ENCODE measurements at places on chromosomes 12 and 14.
A peak's percentile ranks its signal among the peaks of the same experiment; 100 is the strongest.

DNA sequence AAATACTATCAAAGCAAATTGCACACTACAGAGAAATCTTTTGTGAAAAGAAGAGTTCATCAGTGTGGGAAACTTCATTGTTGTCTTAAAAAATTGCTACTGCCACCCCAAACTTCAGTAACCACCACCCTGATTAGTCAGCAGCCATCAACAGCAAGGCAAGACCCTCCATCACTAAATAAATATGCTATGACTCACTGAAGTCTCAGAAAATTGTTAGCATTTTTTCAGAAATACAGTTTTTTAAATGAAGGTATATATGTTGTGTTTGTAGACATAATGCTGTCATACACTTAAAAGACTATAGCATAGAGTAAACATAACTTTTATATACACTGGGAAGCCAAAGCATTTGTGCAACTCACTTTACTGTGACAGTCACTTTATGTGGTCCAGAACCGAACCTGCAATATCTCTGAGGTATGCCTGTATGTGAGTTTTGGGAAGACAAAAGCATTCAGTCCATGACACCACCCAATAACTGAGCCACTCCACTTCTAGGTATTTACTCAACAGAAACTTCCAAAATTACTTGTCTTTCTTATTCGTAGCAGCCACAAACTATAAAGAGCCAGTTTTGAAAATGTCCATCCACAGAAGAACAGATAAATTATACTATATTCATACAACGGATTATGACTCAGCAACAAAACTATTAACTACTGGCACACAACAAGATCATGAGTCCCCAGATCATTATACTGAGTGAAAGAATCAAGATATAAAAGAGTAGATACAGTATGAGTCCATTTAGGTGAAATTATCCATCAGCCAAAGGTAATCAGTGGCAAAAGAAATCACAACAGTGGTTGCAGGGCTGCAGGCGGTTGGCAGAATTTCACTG is 649.6 kb downstream of the BCL11B start:
- no peak for DNase-seq

- DNase-seq = no peak
Observed at GRCh38 chr12:5592310-5592709, 160.4 kb downstream of the NTF3 start.

DNA sequence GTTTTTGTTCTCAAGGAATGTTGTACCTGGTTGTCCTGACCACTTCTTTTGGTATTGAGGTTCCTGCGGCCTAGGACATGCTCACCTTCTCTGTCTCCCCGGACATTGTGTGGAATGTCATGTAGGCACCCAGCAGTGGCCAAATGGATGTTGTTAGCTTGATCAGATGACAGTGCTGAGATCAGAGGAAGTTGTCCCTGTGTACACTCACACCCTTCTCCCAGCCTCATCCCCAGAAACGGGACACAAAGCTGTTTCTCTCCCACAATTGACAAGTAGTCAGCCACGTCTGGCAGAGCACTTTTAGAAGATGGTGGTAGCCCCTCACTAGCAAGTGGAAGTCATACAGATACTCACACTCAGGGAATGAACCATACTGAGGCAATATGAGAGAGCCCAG is 3.0 kb downstream of the PLEKHH1 start:
- DNase-seq = no peak

GRCh38 chr12:122003651-122004611 is 17.8 kb upstream of the BCL7A start:
- DNase-seq = no peak

DNA sequence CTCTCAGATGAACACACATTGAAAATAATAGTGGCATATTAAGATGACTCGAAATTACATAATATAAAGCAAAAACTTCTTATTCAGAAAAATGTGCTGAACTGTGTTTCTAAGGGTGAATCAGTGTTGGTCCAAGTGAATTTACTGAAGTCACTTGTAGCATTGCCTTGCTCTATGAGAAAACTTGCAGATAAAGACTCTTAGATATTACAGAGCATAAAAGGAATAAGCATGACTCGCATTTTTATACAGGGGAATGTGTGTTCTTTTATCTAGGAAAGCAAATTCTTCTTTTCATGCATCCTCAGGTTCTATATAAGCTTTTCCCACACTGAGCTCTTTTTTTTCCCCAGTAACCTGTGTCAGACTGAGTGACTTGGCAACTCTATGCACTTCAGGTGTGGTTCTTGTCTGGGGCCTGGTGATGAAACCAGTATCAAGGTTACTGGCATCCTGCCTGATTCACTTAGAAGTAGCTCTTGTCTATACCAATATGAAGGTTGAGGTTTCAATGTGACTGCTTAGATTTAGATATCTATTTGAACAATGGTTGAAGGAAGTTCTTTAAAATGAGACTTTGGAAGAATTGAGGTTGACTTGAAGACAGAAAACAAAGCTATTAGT is 76.1 kb downstream of the OTOGL start:
- DNase-seq = no peak

- DNase-seq = no peak
Observed at GRCh38 chr12:26268841-26269561, 73.6 kb downstream of the SSPN start.

- DNase-seq = no peak
Observed at GRCh38 chr12:68432622-68433021, 100.5 kb upstream of the MDM1 start.

- no peak for DNase-seq
Observed at GRCh38 chr12:86663716-86664115, 407.5 kb upstream of the MGAT4C start.

DNA sequence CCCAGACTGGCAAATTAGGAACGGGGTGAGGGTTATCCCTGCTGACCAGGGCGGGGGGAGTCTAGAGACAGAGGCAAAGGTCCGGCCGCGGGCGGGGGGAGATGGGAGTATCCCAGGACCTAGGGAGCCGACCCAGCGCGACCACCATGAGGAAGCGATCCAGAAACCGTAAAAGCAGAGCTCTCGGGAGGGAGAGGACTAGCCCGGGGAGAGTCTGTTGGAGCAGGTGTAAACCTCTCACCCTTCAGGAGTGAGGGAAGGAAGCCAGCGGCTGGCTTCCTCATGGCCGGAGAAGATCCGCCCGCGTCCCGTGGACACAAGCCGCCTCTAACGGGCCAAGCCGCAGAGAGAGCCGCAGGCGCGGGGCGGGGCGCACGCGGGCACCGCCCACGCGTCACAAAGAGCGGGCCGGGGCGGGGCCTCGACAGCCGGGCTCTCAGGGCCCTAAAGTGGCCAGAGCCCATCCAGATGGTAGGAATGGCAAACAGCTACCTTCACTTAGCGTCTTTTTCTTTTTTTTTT is at the start of gene ACRBP:
TSS of gene ACRBP (minus strand) at position 350 of the 522 bp plus-strand sequence. CDS start at position 284, 66 bp downstream.
- DNase-seq = peak; percentile 44

DNA sequence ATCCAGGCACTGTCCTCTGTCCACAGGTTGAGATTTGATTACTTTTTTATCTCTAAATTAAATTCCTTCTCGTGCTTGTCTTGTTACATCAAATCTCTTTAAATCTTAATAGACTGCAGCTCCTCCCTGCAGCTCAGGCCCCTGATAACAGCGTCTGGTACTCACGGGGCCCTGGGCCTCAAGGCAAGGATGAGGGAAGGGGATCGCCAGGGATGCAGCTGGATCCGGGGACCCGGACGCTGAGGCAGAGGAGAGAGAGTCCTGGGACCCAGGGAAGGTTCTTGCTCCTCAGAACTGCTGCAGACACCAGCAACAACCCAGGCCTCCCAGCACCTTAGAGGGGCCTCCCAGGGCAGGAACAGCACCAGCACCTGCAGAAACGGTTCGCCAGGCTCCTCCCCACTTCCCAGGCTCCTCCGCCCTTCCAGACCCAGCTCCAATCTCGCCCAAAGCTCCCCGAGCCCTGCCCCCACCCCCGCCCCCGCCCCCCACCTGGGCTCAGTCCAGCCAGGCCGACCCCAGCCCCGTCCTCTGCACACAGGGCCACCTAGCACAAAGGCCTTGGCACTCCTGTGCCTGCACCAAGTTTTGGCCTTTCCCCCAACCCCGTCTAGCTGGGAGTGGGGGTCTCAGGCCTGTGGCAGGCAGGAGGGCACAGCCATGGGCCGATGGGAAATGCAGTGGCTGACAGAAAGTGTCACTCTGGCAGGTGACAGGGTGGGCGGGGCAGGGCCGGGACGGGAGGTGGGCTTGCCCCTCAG is 60.3 kb upstream of the GALNT9 start:
- no peak for DNase-seq

DNA sequence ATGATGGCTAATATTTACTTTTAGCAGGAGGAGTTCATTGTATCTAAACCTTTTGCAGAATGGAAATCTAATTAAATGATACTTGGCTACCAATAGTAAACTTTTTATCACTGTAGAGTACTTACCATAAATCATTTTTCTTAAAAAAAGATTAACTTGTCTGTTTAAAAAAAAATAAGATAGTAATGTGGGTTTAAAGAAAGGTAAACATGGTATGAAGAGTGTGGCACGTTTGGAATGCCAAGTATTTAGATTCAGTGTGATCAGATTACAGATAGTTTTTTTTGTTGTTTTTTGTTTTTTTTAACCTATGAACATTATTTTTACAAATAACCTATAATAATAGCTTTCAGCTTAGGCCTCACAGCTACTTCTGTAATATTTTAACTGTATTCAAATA is 25.8 kb downstream of the KTN1 start:
- DNase-seq = no peak

DNA sequence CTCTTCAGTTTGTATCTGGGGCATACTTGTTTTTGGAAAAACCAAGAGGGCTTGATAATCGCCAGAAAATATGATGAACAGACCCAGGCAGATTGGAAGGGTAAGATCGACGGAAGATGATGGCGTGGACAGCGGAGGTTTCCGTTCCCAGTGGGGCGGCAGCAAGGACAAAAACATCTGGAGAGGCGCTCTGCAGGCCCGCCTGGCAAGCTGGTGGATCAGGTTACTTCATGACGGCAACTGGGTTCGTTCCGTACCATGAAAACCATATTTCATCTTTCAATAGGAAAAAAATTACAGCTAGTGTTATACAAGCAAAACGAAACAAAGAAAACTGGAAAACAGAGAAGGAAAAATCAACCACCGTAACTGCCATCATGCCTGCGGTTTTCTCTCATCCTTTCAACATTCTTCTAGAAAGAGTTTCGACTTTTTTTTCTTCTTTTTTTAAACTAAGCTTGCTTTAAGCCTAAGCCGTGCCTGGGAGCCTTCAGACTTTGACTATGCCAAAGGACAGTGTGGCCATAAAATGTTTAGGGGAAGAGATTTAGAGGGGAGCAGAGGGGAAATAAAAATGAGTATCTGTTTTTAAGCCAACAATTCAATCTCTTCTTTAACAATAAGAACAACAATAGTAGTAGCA is 210.5 kb downstream of the FOXN3 start:
- no peak for DNase-seq

DNA sequence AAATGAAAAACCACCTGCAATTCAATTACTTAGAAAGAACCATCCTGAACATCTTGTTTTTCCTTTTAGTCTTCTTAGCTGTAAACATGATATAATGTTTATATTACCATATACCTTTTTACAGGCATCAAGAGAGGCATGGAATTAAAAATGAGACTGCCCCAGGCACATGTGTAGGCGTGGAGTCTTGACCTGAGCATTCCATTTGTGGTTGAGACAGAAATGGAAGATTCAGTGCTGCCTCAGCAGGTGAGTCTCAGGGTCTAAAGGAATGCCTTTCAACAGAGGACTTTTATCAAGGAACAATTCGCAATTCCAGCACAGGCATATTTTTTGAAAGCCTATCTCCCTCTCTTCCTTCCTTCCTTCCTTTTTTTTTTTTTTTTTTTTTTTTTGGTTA is 8.0 kb upstream of the NANOGNB start:
- DNase-seq = no peak

- DNase-seq = no peak
Observed at GRCh38 chr14:34021096-34021495, 70.2 kb upstream of the EGLN3 start.

GRCh38 chr12:52953181-52953841 is 4.4 kb downstream of the KRT18 start:
- no peak for DNase-seq

- no peak for DNase-seq
Observed at GRCh38 chr14:58088961-58089360, 63.1 kb downstream of the ARMH4 start.

DNA sequence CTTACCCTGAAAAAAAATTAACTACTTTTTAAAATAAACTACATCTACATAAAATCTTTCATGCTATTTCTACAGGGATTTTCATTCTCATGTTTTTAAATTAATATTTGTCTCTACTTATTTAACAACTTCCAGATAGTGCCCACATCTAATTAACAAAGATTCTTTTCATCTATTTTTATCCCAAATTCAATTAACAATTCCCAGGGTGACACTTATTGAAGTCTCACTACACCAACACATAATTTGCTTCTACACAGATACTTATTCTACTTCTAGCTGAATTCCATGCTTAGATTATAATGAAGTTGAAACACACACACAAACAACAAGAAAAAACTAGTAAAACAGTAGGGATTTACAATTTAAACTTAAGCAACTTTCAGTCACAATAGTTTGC is 336.6 kb downstream of the ACSS3 start:
- no peak for DNase-seq

- DNase-seq = no peak
Observed at GRCh38 chr12:9931245-9931644, 925 bp downstream of the CLEC2A start.

GRCh38 chr12:49946497-49946896 is 4.0 kb upstream of the AQP2 start:
- DNase-seq = no peak

All from stimulated activated CD4-positive, alpha-beta T cell treated with anti-CD3 and anti-CD28 coated beads, Interleukin-4, amount 100 ng/mL, for 1 hour (primary cell).